ENCODE measurements at places on chromosomes 5 and 9.

DNA sequence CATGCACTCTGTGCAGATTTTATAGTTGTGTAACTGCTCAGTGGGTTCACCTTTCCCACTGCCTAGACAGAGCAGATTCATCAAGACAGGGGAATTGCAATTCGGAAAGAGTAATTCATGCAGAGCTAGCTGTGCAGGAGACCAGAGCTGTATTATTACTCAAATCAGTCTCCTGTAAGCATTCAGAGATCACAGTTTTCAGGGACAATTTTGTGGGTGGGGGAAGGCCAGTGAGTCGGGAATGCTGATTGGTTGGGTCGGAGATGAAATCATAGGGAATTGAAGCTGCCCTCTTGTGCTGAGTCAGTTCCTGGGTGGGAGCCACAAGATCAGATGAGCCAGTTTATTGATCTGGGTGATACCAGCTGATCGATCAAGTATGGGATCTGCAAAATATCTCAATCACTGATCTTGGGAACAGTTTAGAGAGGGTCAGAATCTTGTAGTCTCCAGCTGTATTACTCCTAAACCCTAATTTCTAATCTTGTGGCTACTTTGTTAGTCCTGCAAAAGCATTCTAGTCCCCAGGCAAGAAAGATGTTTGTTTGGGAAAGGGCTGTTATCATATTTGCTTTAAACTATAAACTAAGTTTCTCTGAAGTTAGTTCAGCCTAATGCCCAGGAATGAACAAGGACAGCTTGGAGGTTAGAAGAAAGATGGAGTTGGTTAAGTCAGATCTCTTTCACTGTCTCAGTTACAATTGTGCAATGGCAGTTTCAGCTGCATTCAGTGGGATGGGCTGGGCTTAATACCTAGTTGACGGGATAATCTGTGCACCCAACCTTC is 12.7 kb upstream of the SVEP1 start:
- DNase-seq = no peak

- no peak for DNase-seq
These were observed 220.1 kb downstream of the ANXA1 start for GRCh38 chr9:73371801-73372200.

GRCh38 chr5:55003432-55004065 is 18.2 kb upstream of the ESM1 start:
- no peak for DNase-seq

DNA sequence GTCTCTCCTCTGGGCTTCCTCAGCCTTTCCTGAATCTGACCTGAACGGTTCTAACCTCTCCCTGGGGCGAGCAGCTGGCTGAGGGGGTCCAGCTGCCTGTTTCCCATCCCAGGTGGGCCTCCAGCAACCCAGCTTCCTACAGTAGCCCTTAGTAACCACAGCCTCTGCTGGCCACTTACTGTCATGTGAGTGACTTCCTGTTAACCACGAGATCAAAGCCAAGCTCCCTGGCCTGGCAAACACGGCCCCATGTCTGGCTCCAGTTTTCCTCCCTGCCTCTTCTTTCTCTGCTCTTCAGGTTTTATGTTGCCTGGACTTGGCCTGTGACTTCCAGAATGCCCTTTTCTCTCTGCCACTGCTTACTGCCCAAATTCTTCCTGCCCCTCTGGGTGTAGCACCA is 47.2 kb upstream of the DAB2IP start:
- DNase-seq = no peak

- DNase-seq = no peak
These were observed 154.7 kb downstream of the PCSK5 start for GRCh38 chr9:76045221-76045620.

GRCh38 chr5:115231598-115231997 is 31.1 kb downstream of the PGGT1B start:
- DNase-seq = no peak

DNA sequence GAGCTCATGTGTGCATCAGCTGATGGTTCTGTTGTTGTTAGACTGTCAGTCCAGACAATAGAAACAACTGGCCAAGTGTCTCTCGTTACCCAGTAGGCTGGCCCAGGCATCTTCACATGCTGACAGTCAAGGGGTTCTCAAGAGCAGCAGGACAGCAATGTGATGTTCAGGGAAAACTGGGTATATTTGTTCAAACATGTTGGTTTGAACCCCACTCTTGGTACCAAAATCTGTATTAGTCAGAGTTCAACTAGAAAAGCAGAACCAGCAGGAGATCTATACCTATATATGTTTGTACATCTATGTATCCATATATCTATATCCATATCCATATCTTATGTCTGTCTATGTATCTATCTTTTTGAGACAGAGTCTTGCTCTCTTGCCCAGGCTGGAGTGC is 108.1 kb downstream of the LRRC70 start:
- DNase-seq = no peak

GRCh38 chr5:39282561-39282960 is 63.2 kb upstream of the FYB1 start:
- no peak for DNase-seq

- no peak for DNase-seq
These were observed 97.0 kb upstream of the VLDLR start for GRCh38 chr9:2524601-2525000.

GRCh38 chr9:21239911-21240310 is at the start of gene IFNA14:
IFNA14 (minus strand) TSS chr9:21240005; CDS start chr9:21239935, 70 bp downstream.
- DNase-seq = no peak

- no peak for DNase-seq
These were observed 9.2 kb downstream of the SQSTM1 start for GRCh38 chr5:179829732-179830435.

DNA sequence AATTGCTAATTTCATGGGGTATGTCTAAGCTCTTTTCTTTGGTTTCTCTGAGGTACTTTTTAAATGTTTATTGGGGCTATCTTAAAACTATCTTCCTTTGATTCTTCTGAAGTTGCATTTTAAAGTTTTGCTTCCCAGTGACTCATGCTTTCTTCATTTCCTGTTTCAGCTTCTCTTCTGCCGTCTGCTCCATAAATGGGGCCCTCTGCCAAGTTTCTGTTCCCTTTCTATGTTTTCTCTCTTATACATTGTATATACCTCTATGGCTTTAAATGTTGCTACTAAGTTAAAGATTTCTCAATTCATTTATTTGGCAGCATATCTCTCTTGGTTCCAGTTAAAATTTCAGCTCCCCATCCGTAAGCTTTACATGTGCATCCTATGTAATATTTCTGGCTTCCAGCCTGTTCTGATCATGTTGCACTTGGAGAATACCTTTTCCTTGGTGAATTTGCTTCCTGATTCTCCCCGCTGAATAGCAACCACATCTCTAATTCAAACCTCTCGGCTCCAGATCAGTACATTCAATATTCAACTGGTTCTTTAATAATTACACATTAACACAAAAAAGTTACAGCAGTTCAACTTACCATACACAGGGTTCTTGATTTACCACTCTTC is 125.3 kb downstream of the ST8SIA4 start:
- no peak for DNase-seq

DNA sequence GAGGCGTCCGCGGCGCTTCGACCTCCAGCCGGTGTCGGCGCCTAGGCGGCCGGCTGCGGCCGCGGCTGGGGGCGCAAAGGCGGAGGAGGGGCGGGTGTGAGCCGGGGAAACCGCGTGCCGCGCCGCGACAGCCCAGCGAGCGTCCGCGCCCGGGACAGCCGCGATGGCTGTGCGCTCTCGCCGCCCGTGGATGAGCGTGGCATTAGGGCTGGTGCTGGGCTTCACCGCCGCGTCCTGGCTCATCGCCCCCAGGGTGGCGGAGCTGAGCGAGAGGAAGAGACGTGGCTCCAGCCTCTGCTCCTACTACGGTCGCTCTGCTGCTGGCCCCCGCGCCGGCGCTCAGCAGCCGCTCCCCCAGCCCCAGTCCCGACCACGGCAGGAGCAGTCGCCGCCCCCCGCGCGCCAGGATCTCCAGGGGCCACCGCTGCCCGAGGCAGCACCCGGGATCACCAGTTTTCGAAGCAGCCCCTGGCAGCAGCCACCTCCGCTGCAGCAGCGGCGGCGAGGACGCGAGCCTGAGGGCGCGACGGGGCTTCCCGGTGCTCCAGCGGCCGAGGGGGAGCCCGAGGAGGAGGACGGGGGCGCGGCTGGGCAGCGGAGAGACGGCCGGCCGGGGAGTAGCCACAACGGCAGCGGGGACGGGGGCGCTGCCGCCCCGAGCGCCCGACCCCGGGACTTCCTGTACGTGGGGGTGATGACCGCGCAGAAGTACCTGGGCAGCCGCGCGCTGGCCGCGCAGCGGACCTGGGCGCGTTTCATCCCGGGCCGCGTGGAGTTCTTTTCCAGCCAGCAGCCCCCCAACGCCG is 605 bp downstream of the CHSY3 start:
- no peak for DNase-seq

DNA sequence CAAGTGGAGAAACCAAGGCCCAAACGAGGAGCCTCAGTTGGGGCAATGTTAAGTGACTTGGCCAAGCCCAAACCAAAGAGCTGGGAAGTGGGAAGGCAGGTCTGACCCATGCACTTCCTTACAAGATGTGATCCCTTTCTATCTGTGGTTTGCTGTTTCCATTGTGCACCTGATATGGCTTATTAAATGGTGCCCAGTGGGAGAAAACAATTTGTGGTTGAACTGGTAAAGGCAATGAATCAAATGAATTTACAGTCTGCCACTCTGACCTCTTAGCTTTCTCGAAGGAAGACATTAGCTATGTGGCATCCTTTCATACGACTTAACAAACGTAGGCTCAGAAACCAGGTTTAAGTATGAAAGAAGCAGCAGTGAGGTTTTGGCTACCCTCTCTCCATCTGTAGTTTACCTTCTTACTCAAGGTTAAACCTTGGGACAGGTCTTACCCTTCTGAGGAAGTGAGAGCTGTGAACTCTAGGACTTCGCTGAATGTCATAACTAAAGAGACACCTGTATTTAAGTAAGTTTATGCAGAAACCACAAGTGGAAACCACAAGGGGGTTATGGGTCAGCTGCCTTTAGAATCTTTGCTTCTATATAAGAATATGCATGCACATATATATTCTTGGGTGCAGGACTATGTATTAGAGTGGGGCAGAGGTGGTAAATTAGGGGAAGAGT is 100.5 kb upstream of the SPATA31D4 start:
- no peak for DNase-seq

- DNase-seq = peak; percentile 53
These were observed 12.4 kb downstream of the TNFAIP8 start for GRCh38 chr5:119368238-119368630.

GRCh38 chr5:158856794-158857193 is 242.9 kb downstream of the EBF1 start:
- no peak for DNase-seq

DNA sequence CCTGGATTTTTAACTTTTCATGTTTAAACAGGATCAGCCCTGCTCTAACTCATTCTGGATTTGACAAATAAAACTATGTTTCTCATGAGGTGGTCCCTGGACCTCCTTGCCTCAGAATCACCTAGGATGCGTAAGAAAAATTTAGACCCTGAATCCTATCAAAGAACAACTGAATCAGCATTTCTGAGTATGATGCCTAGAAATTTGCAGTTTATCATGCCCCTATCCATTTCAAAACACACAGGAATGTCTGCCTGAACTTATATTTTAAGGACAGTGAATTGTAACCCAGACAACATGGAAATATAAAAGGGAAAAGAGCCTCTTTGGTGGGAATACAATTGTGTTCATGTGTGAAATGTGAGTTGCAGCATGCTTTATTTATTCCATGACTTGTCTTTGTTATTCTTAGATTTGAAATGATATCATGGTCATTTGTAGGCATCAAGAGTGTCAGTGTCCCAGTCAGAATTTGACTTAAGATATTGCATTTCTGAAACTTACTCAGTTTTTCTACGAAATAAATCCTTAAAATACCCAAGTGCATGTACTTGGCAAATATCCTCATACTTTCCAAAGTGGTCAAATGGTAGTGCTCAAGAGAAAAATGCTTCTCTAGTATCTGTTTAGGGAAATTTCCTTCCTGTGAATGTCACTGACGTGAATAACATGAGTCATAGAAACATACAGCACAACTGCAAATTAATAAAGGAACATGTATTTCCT is 144.3 kb downstream of the GIN1 start:
- no peak for DNase-seq

GRCh38 chr5:148060881-148061280 is 2.9 kb upstream of the SPINK5 start:
- DNase-seq = no peak

DNA sequence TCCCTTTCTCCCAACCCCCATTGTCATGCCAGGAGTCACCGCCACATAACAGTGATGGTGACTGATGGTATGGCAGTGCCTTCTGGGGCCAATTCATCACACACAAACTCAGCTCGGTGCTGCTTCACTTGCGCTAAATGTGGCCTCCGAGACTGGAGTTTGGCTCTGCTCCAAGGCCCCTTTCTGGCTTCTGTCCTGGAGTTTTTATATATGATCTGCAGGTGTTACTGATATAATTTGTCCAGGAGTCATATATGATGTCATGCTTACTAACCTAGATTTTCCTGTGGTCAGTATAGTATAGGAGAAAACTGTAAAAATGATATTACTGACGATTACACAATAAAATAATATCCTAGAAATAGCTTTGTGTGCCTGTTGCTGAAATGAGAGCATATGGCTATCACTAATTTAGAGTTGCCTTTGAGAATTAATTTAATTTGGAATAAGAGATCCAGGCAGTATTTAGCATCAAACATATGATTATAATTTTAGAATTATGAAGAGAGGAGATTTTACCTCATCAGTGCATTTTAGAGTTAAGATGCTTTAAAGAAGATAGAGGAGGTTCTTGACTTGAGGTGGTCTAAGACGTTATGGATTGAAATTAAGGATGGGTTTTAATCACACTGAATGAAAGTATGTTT is 334.1 kb upstream of the CD180 start:
- no peak for DNase-seq

GRCh38 chr9:72586388-72587130 is 65.2 kb downstream of the TMC1 start:
- no peak for DNase-seq

DNA sequence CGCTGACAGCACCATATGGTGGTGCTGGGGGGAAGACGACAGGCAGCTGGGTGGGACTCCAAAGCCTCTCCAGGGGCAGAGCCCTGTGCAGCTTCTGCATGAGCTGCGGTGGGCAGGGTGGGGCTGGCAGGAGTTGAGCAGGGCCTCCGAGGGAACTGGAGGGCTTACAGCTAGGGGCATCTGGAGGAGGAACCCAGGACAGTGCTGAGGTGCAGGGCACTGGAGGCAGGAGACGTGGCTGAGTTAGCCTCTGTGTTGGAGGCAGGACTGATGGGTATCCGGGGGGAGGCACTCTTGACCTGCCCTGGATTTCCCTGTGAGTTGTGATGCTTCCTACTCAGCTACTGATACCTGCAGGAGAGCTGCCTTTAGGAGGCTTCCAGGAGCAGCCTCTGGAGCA is 45.0 kb downstream of the TENT4A start:
- DNase-seq = no peak

DNA sequence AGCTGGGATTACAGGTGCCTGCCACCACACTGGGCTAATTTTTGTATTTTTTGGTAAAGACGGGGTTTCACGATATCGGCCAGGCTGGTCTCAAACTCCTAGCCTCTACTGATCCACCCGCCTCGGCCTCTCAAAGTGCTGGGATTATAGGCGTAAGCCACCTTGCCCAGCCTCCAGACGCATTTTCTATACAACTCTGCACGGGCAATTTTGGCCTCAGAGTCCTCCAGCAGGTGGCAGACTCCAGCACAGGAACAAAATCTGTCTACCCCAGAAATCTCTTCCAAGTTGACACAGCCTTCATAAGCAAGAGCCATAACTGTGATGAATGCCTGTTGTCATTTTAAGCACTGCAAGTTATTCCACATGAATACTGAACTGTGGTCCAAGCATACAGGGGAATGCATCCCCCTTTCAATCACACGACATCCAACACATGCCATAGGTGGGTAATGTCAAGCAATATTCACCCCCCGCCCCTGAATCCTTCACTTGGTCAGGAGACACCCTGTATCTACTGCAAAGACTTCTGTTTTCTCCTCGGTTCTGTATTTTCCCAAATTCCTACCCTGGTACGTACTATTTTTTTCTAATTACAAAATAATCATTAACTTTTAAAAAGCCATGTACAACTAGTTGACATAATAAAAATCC is 50.8 kb downstream of the ALDH7A1 start:
- peak; percentile 25 for DNase-seq

All from stimulated activated CD4-positive, alpha-beta T cell treated with anti-CD3 and anti-CD28 coated beads, Interleukin-4, amount 100 ng/mL, for 1 hour (primary cell).